ENCODE measurements at places on chromosomes 4 and X.

- DNase-seq = no peak
Observed at GRCh38 chr4:85807247-85807950, 332.4 kb downstream of the ARHGAP24 start.

- DNase-seq = no peak
Observed at GRCh38 chrX:8906299-8906938, 105.2 kb upstream of the FAM9A start.

DNA sequence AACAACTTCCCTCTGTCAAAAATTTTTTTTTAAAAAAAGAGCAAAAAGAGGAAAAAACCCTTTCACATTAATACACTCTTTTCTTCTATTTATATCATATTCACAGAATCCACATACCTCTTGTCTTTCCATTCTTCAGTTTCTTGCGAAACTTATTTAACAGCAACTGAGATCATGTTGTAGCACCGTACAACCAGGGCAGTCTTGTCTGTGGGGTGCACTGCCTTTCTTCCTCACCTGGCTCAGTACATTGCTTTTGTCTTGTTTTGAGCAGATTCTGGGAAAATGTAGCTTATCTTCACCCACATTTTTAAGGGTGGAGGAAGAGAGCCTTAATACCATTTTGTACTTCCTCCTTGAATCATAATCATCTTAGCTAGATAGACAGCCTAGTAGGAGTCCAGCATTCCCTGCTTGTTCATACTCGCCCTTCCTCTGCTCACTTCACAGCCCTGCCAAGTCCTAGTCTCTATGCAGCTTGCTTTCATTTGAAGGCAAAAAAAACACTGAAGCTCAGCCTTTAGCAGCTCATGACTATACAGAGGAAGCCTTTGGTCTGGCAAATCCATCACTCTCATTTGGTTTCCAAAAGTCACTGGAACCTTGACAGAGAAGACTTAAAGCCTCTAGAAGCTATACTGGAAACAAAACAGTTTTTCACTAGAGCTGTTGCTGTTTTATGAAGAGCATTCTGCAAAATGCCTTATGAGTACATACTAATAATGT lies 140.6 kb upstream of the BANK1 start:
- peak; percentile 8 for DNase-seq

- no peak for DNase-seq
Observed at GRCh38 chr4:160091631-160092030, 988.8 kb downstream of the RAPGEF2 start.

All from NCI-H1105 (cell line).